Stimulated activated CD8-positive, alpha-beta memory T cell treated with anti-CD3 and anti-CD28 coated beads, Interleukin-4, amount 100 ng/mL, for 1 hour (primary cell): ENCODE measurements at places on chromosomes 12 and 14.

GRCh38 chr12:94262228-94263010, 114.0 kb downstream of the PLXNC1 start:
- DNase-seq, result peak; percentile 55

DNA sequence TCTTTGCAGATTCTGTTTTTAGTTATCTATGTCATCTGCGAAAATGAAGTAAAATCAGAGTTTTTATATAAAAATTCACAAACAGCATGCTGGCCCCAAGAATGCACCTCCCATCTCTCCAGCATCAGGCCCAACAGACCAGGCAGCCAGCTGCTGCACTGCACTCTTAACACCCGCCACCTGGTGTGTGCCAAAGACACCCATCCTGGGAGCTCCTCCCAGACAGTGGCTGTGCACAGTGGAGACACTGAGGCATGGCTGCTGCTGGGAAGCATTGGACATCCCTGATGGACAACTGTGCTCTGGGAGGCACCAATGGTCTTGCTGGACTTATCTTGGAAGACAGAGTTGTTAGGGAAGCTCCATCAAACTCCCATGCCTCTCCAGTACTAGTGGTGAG, 817.2 kb downstream of the TMEM121 start:
- DNase-seq, result no peak

DNA sequence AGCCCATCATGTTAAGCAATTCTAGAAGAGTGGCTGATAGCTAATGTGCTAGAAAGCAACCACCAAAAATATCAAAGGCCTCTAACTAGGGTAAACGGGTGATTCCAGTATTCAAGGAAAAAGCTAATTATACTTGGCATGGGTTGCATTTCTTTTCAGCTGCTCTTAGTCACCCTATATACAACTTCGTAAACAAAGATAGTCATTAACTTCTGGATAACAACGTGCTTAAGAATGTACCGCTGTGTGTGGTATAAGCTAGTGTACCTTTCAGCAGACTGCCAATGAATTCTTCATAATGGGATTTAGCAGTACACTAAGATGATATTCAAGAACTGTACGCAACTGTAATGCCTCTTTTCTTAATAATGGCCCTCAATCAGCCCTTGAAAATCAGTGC, 42.2 kb upstream of the SLC6A13 start:
- no peak for DNase-seq

GRCh38 chr14:34853041-34853440, 22.1 kb downstream of the BAZ1A start:
- DNase-seq, result no peak

DNA sequence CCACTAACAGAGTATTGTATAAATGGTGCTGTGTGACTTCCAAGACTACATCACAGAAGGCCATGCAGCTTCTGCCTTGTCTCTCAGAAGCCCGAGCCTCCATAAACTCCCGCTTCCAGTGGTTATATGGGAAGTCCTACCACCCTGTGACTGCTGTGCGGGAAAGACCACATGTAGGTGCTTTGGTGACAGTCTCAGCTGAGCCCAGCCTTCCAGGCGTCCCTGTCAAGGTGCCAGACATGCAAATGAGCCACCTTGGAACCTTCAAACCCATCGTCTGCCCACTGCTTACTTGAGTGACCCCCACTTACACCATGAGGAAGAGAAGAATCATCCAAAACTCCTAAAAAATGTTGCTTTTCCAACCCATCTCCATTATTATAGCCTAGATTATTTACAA, 123.0 kb downstream of the SLC38A1 start:
- no peak for DNase-seq

DNA sequence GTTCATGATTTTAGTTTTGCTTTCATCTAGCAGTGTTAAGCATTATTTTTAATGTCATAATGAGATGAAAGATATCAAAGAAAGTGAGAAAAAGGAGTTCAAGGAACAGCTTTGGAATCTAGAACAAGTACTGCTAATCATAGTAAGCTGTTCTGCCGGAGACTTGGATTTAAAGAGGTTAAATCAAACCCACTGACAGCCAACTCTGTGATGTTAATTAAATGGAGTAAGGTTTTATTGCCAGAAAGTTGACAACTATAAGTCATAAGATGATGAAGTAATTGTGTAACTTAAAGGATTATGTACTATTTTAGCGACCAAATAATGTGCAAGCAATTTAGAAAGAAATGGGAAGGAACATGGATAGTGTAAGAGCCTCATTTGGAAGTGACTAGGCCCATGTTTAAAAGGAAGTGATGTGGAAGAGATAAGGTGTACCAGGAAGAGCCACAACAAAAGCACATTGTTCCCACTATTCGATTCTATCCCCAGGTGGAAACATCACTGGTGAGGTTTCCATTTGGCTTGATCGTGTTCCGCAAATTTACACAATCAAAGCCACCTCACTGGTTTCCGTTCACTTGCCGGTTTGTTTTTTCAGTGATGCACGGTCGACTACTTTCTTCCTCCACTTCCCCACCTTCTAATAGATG, 388.5 kb downstream of the PAWR start:
- no peak for DNase-seq

DNA sequence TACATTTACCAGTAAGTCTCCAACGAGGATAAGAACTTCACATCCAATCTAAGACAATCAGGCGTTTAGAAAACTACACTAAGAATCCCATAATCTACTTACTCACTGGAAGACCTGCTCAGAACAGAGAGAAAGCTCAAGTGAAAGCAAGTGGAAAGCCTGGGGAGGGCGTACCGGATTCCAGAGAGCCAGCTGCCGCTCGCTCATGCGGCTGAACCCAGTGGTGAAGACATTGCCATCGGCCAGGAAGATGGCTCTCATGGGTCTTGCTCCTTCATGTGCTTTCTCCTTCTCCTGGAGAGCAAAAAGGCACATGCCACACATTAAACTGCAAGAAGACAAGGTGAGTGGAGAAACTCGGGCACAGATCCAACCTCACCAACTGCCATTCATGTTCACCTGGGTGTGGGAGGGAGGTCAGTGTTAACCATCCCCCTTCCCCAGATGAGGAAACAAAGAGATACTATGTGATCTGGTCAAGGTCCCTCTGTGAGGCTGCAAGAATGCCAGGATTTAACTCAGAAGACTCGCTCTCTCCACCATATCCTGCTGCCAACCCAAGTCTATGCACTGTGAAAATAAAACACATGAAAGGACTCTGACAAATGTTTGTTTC, 23.5 kb upstream of the SELPLG start:
- DNase-seq, result no peak

DNA sequence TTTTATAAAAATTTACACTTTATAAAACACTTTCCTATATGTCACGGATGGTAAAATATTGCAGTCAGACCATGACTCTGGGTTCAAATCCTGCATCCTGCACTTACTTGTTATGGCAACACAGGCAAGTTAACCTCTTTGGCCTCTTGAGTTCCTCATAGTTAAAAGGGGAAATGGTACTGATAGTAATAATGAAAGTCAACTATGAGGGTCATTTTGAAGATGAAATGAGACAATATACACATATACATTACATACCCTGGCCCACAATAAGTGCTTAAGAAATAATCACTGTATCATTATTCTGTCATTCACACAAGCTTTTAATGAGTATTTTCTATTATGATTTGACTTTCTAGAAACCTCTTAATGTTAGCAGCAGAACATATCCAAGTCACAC, 64.4 kb downstream of the C12orf42 start:
- DNase-seq, result no peak

GRCh38 chr12:115623764-115624334, 653.6 kb downstream of the MED13L start:
- DNase-seq, result no peak

- DNase-seq, result no peak
Observed at GRCh38 chr12:2743478-2743877, 51.3 kb upstream of the FKBP4 start.
